Smooth muscle cell of bladder (primary cell): ENCODE measurements at places on chromosomes 12 and 14. TPM values are rescaled to one million over a fixed set of nuclear protein-coding genes. Genes with fewer than 3 reads are reported as not detected.

The SOAT2 gene
- total RNA-seq: 0.09 TPM in 1 of 2 replicates, not detected in the other

The IPO4 gene
- total RNA-seq: 27.4 and 27.8 TPM in 2 replicates

The SLC25A29 gene
- total RNA-seq: 23.5 and 29.3 TPM in 2 replicates

The AMN1 gene
- total RNA-seq: 7.5 and 10.5 TPM in 2 replicates

The DTX3 gene
- total RNA-seq: 8.8 and 11.5 TPM in 2 replicates

The FAIM2 gene
- total RNA-seq: 5.4 and 5.5 TPM in 2 replicates

The INHBE gene
- total RNA-seq: 9.0 and 12.7 TPM in 2 replicates

The B4GALNT3 gene
- total RNA-seq: under 0.01 TPM in 1 of 2 replicates, not detected in the other

The RAD51AP1 gene
- total RNA-seq: 1.3 and 1.7 TPM in 2 replicates

The MANSC1 gene
- total RNA-seq: 0.92 and 1.00 TPM in 2 replicates

The ITGA7 gene
- total RNA-seq: 1.8 and 2.7 TPM in 2 replicates

The BAG5 gene
- total RNA-seq: 25.2 and 30.4 TPM in 2 replicates

The NGB gene
- total RNA-seq: not detected in 2 replicates

The GPD1 gene
- not detected in 2 replicates for total RNA-seq

The SLC17A8 gene
- total RNA-seq: not detected in 2 replicates

The OTX2 gene
- total RNA-seq: not detected in 2 replicates

The KCTD10 gene
- 61.2 and 83.9 TPM in 2 replicates for total RNA-seq

The TSPAN8 gene
- total RNA-seq: 0.43 and 4.0 TPM in 2 replicates

The NKX2-1 gene
- not detected in 2 replicates for total RNA-seq

The TAS2R31 gene
- total RNA-seq: 2.4 and 3.7 TPM in 2 replicates

The CCDC175 gene
- not detected in 2 replicates for total RNA-seq

The MYH6 gene
- not detected in 2 replicates for total RNA-seq

The MYO1H gene
- total RNA-seq: 0.14 TPM in 1 of 2 replicates, not detected in the other

The PSMC1 gene
- total RNA-seq: 114 and 148 TPM in 2 replicates

The LRRC23 gene
- total RNA-seq: 9.5 and 14.1 TPM in 2 replicates

The RPL41 gene
- 4,326 and 4,609 TPM in 2 replicates for total RNA-seq

The IFNG-AS1 gene
- not detected in 2 replicates for total RNA-seq

The BCL11B gene
- total RNA-seq: under 0.01 TPM in 1 of 2 replicates, not detected in the other

The PPP1R1A gene
- not detected in 2 replicates for total RNA-seq

The PTHLH gene
- total RNA-seq: 2.0 and 17.8 TPM in 2 replicates

The DPY19L2 gene
- total RNA-seq: 1.8 and 3.8 TPM in 2 replicates

The PPTC7 gene
- 4.5 and 5.0 TPM in 2 replicates for total RNA-seq

The JAG2 gene
- 0.57 and 1.2 TPM in 2 replicates for total RNA-seq

The GPR132 gene
- total RNA-seq: under 0.01 and 0.55 TPM in 2 replicates

The PDE3A gene
- 2.0 and 8.9 TPM in 2 replicates for total RNA-seq

The VRTN gene
- total RNA-seq: not detected in 2 replicates

The MANSC4 gene
- not detected in 2 replicates for total RNA-seq

The HOXC13 gene
- not detected in 2 replicates for total RNA-seq

The KRT85 gene
- not detected in 2 replicates for total RNA-seq

The POTEM gene
- not detected in 2 replicates for total RNA-seq

The RFLNA gene
- total RNA-seq: 0.18 and 0.28 TPM in 2 replicates

The ABCD2 gene
- under 0.01 and 0.09 TPM in 2 replicates for total RNA-seq

The AQP6 gene
- total RNA-seq: under 0.01 TPM in 1 of 2 replicates, not detected in the other

The MIP gene
- total RNA-seq: not detected in 2 replicates

The LTB4R gene
- 0.71 and 1.9 TPM in 2 replicates for total RNA-seq

The OTOGL gene
- total RNA-seq: 0.09 and 0.14 TPM in 2 replicates

The COL2A1 gene
- not detected in 2 replicates for total RNA-seq

The DUSP6 gene
- 30.9 and 52.9 TPM in 2 replicates for total RNA-seq

The EFS gene
- 1.5 and 3.1 TPM in 2 replicates for total RNA-seq

The PYGL gene
- 78.5 and 100 TPM in 2 replicates for total RNA-seq

The RND1 gene
- 0.14 and 0.55 TPM in 2 replicates for total RNA-seq

The USP44 gene
- total RNA-seq: 6.0 and 13.8 TPM in 2 replicates

The GALNT9 gene
- 0.14 and 0.28 TPM in 2 replicates for total RNA-seq

The WIF1 gene
- total RNA-seq: not detected in 2 replicates

The GLIPR1L1 gene
- total RNA-seq: not detected in 2 replicates
